ENCODE measurements at places on chromosomes 5 and 9.

- no peak for DNase-seq
Observed at GRCh38 chr5:156584871-156585270, 257.9 kb downstream of the SGCD start.

GRCh38 chr5:133196441-133197085 lies 144.8 kb downstream of the HSPA4 start:
- no peak for DNase-seq

- DNase-seq, result no peak
Observed at GRCh38 chr5:2373631-2374030, 377.8 kb downstream of the IRX2 start.

- DNase-seq, result no peak
Observed at GRCh38 chr5:134086225-134086942, 28.1 kb upstream of the TCF7 start.

- no peak for DNase-seq
Observed at GRCh38 chr5:131142970-131143617, 22.0 kb downstream of the HINT1 start.

DNA sequence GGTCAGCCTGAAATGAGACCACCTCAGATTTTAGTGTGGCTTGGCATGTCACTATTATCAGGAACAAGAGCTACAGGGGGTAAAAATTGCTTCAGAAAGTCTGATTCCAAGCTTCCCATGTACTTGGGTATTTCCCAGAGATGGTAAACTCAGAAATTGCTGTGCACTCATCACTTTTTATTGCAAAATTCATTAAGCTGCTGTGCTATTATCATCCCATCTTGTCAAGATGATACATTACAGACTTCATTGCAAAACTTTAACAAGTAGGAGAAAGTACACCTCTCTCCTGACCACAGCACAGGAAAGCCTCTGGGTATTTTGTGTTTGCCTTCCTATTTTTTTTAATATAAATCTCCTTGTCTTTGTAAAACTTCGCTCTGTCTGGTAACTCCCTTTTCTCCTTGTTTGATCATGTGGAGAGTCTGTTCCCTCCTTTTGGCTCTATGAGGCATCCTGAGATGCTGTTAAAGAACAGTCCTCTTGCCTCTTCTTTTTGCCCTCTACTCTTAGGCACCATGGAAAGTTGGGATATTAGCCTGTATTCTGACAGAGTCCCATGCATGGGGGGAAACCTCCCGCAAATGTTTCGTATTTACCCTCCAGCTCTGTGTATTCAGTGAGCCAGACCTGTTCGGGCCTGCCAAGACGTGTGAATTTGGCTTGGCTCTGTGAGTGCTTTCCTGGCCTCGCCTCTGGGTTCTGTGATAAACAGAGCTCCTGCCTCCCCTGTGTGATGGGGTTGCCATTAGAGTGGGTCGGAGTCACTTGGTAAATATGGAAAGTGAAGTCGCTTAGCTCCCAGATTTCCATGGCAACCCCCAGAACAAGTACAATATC lies 260.7 kb downstream of the NR3C1 start:
- peak; percentile 71 for DNase-seq

DNA sequence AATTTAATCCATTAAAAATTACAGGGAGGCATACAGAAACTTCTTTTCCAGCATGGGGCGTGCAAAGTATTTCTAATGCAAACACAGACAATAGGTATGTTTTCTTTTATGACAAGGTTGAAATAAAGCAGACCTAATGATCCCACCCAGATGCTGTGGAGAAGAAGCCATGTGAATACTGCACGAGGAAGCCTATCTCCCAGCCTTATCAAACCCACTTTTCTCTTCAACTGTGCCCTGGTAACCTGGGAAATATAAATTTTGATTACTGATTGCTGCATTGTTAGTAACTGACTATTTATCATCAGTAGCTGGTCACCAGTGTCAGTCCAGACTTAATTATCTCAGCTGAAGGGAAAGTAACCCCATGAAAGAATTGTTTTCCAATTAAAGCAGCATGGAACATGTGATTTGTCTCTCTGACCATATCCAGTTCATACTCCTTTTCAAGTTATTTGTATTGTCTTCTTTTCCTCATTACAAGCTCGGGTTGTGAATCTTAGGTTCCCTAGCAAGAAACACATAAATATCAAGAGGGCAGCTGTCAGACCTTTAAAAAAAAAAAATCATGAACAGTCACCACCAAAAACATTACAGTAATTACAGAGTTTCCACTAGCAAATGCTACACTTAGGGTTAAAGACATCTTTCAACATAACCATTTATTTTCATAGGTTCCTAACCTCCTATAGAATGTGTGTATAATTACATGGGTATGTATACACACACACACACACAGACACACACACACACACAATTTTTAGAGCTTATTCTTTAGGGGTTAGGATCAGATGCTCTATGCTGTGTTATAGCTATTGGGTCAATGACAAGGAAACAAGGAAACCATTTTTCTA lies 50.3 kb downstream of the SEMA6A start:
- DNase-seq, result no peak

- DNase-seq, result no peak
Observed at GRCh38 chr9:88628114-88628513, 93.1 kb downstream of the NXNL2 start.

DNA sequence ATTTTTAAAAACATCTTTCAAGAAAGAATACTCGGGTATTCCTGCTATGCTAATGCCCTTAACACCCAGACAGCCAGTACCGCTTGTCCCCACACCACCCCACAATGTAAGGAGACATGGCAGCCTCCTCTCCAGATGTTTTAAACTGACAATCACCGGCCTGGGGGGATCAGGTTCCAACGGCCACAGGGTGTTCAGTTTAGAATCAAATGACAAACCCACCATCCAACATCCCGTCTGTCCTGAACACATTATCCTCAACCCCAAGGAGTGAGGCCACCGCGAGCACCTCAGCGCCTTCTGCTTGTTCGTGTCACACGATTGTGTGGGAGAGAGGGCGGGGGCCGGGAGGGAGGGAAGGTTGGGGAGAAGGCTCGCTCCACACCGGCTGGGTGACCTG lies 152.8 kb downstream of the PAX5 start:
- DNase-seq, result no peak

- DNase-seq, result no peak
Observed at GRCh38 chr9:27532046-27532445, 2.4 kb upstream of the MOB3B start.

DNA sequence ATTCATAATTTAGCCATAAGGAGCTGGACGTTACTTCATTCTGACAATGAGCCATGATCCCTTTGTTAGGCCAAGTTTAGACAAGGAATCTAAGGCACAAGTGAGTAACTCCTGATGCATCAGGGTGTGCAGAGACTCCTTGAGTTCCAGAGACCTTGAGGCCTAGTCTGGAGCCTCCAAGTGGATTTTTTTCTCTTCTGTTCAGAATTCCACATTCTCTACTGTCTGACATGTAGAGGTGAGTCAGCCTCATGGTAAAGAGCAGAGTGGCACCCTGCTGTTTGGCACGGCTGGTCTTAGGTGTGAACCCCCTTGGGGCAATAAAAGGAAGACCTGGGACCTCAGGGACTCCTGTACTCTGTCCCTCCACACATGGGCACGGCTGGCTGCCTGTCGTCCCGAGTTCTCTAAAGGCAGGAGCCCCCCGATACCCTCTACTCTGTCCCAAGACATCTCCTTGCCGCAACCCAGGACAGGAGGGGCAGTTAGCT lies 22.0 kb upstream of the TGFBI start:
- peak; percentile 83 for DNase-seq

DNA sequence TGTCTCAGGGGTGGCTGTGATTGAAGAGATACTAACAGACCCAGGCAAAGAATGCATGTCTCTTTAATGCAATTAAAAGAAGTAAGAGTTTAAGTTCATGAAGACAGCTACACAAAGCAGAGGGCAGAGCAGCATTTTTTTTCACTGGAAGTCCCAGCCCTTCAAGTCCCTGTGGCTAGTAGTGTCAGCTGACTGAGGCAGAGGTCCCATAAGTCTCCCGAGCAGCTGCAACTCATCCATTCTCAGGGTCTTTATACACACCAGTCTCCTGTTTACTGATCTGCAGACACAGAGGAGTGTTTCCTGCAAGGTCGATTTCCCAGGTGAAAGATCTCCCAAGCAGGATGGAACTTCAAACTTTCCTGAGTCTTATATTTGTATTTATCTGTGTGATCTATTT lies 169.4 kb upstream of the GLRA1 start:
- DNase-seq, result no peak
